ENCODE measurements at places on chromosomes 6 and 20.

GRCh38 chr6:9825526-9825925 is 589.3 kb downstream of the TFAP2A start:
- no peak for DNase-seq

- DNase-seq: no peak
These were observed at the start of gene SLC22A7 for GRCh38 chr6:43297644-43298564. Gene SLC22A7, plus strand, starts transcription at chr6:43298260. Its CDS starts 99 bp downstream, at chr6:43298359.

DNA sequence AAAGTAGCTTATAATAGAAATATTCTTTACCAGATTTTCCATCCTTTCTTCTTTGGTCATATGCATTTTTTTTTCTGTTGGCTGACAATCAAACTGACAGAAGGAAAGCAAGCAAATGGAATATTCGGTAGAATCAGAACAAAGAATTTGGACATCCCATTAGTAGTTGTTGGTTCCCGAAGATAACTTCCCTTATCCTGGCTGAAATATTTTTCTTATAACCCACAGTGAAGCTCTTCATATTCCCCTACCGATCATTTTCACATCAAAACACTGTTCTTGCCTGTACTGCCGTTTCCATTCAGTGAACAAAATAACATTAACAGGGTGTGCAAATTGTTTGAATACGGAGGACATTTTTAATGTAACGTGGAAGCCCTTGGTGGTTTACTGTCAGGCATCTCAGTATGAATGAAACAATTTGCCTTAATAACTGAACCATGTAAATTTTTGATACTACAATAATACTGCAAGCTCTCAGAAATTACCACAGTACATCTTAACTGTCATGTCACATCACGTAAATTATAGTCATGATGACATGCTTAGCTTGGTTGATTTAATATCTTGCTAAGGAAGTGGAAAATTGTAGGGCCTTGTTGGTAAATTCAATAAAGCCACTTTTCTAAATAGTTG is 311.5 kb downstream of the LAMA2 start:
- DNase-seq: no peak

GRCh38 chr6:166360243-166361076 is 18.1 kb upstream of the SFT2D1 start:
- DNase-seq: no peak

DNA sequence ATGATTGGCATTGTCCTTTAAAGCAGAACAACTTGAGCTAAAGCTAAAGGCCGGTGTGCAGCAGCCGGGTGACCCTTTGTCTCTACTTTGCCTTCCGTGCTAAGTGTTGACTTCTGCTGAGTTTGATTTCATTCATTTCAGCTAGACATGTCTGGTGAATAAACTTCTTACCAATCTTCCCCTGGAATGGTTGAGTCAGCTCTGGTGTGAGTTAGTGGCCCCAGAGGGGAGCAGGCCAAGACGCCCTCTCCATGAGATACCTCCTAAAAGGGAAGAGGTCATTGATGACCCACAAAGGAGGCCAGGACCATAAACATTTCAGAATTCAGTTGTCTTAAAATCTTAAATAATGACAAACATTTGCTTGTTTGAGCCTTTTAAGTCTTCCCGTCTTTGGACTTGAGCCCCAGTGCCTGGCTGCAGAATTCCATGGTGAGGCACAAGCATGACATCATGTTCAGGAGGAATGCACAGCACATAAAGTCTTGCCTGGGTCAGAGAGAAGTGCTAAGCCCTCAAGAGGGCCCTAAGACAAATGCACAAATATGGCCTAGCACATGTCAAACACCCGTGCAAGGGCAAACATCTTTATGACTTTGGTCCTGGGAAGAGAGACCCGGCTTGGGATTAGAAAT is 96.3 kb upstream of the NEDD9 start:
- no peak for DNase-seq

DNA sequence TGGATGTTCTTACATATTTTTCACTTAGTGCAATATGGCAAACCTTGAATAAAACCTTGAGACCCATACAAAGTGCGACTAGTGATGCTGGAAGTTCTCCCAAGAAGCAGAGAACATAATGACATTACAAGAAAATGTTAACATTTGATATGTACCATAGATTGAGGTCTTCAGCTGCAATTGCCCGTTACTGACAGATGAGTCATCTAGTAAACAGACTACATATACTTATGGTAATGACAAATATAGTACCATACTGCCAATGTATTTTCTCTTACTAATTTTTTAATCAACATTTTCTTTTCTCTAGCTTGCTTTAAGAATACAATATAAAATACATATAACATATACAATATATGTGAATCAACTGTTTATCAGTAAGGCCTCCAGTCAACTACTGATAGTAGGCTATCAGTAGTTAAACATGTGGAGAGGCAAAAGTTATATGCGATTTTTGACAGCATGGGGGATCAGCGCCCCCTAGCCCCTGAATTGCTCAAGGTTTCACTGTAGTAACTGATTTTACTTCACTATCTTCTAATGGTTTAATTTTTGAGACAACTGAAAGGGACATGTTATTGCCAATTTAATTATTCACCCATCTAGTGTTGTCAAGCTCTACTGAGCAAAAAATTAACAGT is 166.7 kb upstream of the ADGRB3 start:
- no peak for DNase-seq

DNA sequence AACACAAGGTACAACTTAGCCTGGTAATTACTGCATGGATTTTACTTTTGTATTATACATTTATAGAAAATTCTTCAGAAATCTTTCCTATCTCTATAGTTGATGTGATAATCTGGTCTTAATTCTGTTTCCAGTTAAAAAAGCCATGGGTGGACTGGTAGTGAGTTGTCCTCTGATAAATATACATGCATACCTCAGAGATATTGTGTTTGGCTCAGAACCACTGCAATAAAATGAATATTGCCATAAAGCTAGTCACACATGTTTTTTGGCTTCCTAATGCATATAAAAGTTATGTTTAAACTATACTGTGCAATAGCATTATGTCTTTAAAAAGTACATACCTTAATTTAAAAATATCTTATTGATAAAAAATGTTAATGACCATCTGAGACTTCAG is 708.6 kb upstream of the MARCKS start:
- DNase-seq: no peak

- DNase-seq: no peak
These were observed 255.9 kb upstream of the DEFB112 start for GRCh38 chr6:50305660-50306059.

DNA sequence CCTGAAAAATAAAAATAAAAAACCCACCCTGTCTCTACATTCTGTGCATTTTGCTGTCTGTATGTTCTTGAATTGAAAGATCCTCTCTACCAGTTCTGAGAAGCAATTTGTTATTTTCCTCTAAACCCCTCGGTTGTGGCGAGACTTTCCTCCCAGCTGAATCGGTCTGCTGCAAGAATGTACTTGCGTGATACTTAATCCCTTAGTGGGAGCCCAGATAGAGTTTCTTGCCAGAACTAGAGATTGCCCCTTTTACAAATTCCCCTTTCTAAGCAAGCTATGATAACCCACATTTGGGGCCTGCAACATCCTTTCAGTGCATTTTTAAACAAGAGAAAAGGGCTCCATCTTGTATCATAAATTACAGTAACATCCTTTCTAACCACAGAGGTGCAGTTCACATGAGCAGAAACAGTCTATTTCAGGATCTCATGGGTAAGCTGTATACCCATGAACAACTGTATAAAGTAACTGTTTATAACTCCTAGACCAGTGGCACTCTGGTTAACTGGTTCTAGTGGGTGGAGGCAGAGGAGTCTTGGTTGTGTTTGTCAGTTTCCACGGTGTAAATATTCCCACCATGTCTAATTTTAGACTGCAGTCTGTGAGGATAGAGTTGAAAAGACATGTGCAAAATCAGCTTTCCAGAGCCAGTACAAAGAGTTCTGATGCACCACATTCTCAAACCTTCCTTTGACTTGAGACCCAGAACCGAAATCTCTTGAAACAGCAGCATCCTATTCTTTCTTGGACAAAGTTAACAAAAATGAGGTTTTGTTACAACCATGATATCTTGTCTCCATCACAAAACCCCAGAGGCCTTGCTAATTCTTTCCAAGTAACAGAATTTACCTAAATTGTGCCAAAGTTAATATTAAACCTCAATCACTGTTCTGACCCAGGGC is 113.1 kb upstream of the ZNF217 start:
- no peak for DNase-seq

GRCh38 chr6:51386347-51386836 is 567.7 kb downstream of the TFAP2B start:
- no peak for DNase-seq

Data from inflammatory macrophage treated with lipopolysaccharide for 1 hour (primary cell).